Stimulated activated CD8-positive, alpha-beta memory T cell treated with anti-CD3 and anti-CD28 coated beads, Interleukin-15, amount 100 ng/mL, for 1 hour (primary cell): ENCODE measurements at places on chromosomes 7 and 10.

GRCh38 chr7:159126311-159127260, 18.1 kb downstream of the VIPR2 start:
- no peak for DNase-seq

GRCh38 chr10:50807851-50808776, 68.4 kb downstream of the ASAH2B start:
- DNase-seq, result no peak

GRCh38 chr10:119608316-119609155, 11.8 kb upstream of the TIAL1 start:
- no peak for DNase-seq

- no peak for DNase-seq
Measured at GRCh38 chr7:43758822-43759683, 573 bp downstream of the BLVRA start.

DNA sequence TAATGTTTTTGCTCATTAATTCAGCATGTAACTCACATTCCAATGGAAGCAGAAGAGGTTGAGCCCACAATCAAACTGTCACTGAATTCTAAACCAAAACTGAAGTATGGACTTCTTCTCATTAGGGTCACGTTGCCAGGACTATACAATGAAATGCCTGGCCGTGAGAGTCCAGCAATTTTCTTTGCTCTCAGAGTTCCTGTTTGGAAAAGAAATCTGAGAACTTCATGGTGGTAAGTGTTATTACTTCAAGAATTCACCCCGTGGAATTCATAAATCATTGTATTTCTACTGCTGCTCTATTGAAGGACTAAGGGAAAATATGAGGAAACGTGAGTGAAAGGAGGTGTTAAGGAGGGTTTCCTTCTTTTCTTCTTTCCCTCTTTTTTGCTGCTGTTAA, 441.8 kb upstream of the AKR1E2 start:
- no peak for DNase-seq

GRCh38 chr10:6657196-6657595, 77.1 kb upstream of the PRKCQ start:
- no peak for DNase-seq

- no peak for DNase-seq
Measured at GRCh38 chr10:102812231-102812876, 24.9 kb downstream of the CYP17A1 start.

DNA sequence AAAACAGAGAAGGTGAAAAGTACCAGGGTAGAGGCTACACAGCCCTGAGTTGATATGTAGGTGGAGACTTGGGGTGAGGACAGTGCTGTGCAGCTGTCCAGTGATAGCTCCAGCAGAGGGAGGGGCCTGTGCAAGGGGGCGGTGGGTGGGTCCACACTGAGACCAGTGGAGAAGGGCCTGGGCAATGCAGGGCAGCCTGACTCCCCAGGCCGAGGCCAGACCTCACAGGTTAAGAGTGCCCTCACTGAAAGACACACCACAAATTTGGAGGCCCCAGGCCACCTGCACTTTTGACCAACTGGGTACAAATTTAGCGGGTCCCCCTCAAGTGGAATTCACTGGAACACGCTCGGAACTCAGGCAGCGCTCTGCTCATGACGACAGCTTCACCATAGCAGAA, 6.7 kb upstream of the RASGEF1A start:
- no peak for DNase-seq

GRCh38 chr7:3911685-3912084, 610.6 kb downstream of the SDK1 start:
- no peak for DNase-seq

DNA sequence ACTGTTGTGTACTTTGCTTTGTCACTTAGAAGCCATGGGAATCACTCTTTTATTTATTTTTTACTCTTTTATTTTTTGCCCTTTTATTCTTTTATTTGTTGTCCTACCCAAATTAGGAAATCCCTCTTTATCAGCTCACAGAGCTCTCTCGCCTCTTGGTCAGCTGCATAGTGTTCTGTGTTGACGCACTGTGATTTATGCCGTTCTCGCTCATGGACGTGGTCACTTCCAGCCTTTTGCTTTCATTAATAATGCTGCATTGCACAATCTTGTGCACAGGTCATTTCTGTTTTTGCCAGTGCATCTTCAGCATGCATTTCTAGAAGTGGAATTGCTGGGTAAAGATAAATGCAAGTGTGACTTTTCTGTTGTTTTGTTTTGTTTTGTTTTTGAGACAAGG, 42.3 kb downstream of the FBH1 start:
- DNase-seq, result no peak

GRCh38 chr7:69177941-69178494, 420.3 kb upstream of the AUTS2 start:
- no peak for DNase-seq

DNA sequence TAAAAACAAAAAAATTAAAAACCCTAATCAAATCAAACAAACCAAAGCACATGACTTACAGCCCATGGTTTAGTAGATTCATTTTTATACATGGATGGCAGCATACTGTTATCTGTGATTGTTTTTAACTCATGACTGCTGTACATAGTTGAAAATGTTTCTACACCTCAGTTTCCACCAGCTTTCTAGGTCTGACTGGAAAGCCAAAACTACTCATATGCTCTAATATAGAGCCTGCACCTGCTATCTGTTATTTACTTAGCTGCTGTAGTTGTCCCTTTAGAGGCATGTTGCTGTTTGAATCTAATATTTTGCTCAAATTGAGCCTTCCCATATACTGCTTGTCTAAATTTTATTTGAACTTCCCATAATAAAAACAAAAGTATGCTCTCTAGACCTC, 289.9 kb upstream of the LRRN3 start:
- DNase-seq, result no peak

GRCh38 chr7:77326131-77326530, 90.0 kb downstream of the GSAP start:
- no peak for DNase-seq

GRCh38 chr7:101933688-101934121, 116.3 kb downstream of the CUX1 start:
- DNase-seq, result no peak

- DNase-seq, result no peak
Measured at GRCh38 chr10:75395932-75396630, 5.5 kb downstream of the ZNF503 start.

DNA sequence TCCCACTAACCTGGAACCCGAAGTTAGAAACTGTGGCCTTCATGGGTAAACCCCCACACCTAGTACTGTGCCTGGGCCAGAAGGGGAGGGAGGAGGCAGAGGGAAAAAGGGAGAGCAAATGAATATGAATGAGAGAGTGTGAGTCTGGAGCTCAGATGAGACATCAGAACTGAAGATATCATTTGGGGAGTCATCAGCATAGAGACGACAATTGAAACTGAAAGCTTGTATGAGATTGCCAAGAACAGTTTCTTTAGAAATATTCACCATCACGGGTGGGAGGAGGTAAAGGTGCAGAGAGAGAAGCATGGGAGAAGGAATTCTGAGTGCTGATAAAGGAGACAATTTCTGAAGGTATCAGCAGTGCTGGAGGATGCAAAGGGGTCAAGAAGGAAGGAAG, 171.2 kb downstream of the GRM8 start:
- no peak for DNase-seq

GRCh38 chr7:668139-668931, 58.2 kb upstream of the DNAAF5 start:
- DNase-seq, result no peak

DNA sequence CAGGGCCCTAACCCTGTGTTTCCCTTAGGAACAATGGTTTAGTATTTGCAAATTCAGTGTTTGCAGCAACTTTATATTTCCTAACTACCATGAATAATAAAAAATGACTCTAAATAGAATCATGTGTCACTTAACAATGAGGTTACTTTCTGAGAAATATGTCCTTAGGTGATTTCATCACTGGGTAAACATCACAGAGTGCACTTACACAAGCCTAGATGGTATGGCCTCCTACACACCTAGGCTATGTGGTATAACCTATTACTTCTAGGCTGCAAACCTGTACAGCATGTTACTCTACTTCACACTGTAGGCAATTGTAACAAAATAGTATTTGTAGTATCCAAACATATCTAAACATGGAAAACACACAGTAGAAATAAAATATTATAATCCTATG, 1174.6 kb upstream of the LRRTM3 start:
- DNase-seq, result no peak

GRCh38 chr7:36283181-36283580, 106.5 kb upstream of the ANLN start:
- DNase-seq, result no peak

DNA sequence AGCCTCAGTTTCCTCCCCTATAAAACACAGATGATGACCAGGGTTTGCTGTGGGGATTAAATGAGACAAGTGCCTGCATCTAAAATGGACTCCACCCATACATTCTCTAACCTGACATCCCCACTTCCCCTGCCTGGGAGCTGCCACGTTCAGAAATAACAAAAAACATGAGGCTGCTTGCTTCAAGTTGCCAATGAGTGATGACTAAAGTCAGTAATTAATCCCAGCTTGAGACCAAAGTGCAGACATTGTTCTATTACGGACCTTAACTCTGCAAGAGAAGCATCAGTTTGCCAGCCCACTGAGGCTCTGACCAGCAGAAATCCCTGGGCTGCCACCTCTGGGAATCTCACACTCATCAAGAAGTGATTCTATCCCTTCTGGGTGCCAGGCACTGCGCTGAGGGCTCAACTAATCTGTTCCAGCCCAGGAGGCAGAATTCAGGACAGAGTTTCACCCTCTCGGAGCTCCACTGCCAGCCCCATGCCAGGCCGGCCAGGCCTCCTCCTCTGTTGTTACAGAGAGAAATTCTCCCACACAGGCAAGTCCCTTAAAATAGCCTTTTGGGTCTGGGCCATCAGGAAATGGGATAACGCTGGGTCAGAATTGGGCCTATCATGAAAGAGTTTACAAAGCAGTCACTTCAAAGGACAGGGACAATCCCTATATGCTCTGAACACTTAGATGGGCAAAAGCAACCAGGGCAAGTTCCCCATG, 11.4 kb downstream of the SH3PXD2A start:
- no peak for DNase-seq

DNA sequence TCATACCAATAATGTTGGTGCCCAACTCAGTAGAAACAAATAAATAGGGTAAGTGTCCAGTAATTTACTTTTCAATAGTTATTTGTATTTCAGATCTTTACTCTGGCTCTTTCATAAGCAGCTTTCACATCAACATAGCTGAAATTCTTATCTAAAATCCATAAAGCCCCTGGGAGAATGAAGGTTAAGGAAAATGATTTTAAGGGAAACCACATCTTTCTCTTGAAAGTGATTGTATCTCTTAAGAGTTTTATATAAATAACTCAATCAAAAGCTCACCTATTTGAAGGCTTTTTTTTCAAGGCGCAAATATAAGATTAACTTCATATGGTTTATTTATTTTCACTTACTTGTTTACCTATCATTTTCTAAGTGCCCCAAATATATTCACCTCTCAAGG, 324.4 kb downstream of the HGF start:
- no peak for DNase-seq

- DNase-seq, result no peak
Measured at GRCh38 chr7:85412912-85413311, 226.1 kb upstream of the SEMA3D start.

DNA sequence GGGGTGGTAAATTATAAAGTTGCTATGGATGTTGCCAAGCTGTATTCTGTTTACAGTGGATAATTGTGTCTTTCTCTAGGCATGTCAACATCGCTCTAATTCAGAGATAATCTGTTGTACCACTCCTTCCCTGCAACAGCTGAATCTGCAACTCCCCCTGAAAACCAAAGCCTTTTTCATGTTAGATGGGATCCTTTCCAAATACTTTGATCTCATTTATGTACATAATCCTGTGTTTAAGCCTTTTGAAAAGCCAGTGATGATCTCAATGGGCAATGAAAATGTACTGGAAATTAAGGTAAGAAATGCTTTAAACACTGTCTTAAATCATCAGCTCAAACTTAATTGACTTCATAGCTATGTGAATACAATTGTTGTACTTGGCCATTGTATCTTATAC, 91.0 kb downstream of the MET start:
- DNase-seq, result no peak

DNA sequence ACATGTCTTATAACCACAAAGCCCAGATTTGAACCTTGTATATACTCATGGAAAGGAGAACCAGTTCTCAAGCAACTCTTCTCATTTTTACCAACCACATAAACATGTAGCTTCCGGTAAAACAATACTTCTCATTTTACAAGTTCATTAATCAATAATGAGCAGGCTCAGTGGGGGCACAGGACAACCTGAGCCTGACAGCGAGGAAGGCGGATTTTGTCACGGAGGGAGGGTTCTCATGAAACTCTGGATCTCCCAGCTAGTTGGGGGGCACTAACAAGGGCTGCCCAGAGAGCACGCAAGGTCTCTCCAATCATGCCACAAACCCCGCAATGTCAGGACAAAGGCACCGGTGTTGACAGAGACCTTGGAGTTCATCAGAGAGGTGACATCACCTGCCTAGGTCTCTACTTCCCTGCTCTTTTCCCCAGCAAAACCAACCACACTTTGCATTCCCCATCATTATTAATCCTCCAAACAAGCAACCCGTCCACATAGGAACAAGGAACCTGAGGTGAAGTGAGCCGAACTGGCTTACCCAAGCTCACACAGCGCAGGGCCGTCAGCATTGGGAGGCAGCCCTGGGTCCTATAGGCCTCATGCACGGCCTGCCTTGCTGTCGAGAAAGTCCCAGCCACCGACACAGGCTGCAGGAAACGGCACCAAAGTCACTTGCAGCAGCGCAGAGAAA, 192.1 kb upstream of the KLF14 start:
- DNase-seq, result no peak

DNA sequence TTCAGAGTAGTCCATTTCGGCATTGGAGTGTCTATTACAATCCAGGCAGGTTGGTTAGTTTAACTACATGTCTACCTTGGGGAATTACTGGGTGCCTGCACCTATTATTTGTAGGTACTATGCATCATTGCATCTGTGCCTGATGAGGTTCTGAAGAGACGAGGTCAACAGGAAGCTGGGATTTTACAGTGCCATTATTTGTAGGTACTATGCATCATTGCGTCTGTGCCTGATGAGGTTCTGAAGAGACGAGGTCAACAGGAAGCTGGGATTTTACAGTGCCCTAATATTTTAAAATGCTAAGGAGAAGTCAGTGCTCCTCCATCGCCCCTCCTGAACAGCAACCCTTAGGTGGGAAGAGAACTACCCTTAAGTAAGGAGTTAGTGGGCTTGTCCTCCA, 41.7 kb downstream of the NPY start:
- DNase-seq, result no peak

DNA sequence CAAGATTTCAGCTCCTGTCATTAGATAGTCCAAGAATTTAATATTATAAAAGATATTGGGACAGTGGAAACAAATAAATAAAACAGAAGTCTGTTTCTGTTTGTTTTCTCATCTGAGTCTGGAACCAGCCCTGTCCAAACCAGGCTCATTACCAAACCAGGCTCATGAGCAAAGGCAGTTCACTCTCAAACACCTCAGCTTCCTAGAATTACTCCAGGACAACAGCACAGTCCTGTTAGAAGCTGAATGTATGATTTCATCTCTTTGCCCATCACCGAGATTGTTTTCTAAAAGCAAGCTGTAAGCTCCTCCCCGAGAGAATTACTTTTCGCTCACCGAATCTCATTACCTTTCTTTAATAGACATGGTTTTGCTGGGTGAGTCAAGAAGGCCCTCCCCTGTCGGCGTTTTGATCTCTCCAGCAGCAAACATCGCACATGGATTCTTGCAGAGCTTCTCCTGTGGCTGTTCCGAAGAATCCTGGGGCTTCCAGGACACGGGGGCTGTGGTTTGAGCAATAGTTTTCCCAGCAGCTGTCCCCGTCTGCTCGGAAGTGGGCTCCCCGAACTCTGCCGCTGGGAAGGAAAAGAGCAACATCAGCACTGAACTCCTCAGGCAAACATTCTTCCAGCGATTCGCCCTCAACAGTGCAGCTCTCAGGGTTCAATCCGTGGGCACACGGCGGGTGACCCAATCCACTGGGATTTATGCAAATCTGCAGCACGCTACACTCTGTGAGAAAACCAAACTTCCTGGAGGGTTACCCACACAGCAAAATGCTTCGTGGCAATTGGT, 112.5 kb downstream of the SVIL start:
- no peak for DNase-seq
